ENCODE measurements at places on chromosomes 7 and 10. TPM values are rescaled to one million over a fixed set of nuclear protein-coding genes. Genes with fewer than 3 reads are reported as not detected.
A peak's percentile ranks its signal among the peaks of the same experiment; 100 is the strongest.

DNA sequence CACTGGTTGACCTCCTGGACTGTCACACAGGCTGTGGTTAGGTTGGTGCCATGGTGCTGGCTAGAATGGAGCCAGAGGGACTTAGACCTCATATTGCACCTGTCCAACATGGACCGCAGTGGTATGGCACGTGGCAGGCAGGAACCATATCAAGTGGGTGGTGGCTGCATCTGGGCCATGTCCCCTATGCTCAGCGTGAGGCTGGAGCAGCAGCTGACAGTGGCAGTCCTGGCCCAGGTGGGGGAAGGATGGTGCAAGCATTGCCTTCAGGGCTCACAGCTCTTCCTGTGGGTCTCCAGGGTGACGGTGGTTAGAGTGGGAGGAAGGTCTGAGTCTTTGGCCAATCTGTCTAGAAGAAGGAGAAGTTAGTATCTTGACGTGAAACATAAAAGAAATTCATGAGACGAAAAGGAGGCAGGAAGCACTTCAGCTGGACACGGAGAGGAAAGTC lies 54.5 kb upstream of the PFKFB3 start:
- H3K27ac ChIP-seq: peak overlapping the region; percentile 54
- no peak for DNase-seq
- H3K27me3 ChIP-seq: no peaks in the 10 kb centered on the region

DNA sequence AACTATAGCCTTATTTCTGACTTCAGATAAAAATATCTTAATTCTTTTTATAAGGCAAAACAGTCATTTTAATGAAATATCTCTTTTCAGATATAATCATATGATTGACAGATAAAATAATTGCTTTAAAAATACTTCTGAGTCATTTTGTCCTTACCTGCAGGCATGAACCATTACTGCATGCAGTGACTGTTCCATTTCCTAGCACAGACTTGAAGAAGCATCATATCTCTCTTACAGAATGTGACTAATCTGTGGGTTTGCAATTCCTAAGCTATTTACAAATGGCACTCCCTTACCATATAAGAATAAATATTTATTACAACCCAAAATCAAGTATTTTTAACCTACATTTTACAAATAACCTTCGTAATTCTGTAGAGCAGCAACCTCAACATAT lies 120.7 kb downstream of the SRPK2 start:
- no peak overlapping the region for H3K27ac ChIP-seq
- H3K36me3 ChIP-seq: no peaks in the 10 kb centered on the region
- H3K27me3 ChIP-seq: no peaks in the 10 kb centered on the region
- peak overlapping the region; percentile 83 for H3K4me3 ChIP-seq

The GPR158 gene
- total RNA-seq: not detected

GRCh38 chr10:92486637-92487036 lies 87.3 kb downstream of the IDE start:
- peaks cover 6% of the 10 kb centered on the region for H3K4me1 ChIP-seq
- H3K36me3 ChIP-seq: peaks cover 51% of the 10 kb centered on the region
- H3K27ac ChIP-seq: no peak overlapping the region
- H3K4me3 ChIP-seq: no peak overlapping the region
- no peak for DNase-seq

The ELAPOR2 gene
- total RNA-seq: 2.1 TPM

- H3K27ac ChIP-seq: no peak overlapping the region
- no peak for DNase-seq
- H3K4me1 ChIP-seq: no peaks in the 10 kb centered on the region
- no peaks in the 10 kb centered on the region for H3K27me3 ChIP-seq
- no peak overlapping the region for H3K4me3 ChIP-seq
- H3K36me3 ChIP-seq: no peaks in the 10 kb centered on the region
Observed at GRCh38 chr10:130218936-130219335, 82.7 kb downstream of the GLRX3 start.

- no peaks in the 10 kb centered on the region for H3K27me3 ChIP-seq
- DNase-seq: no peak
- peaks cover 13% of the 10 kb centered on the region for H3K4me1 ChIP-seq
- H3K4me3 ChIP-seq: no peak overlapping the region
- no peak overlapping the region for H3K27ac ChIP-seq
Observed at GRCh38 chr7:134919240-134919641, 67.1 kb upstream of the AGBL3 start.

- H3K27me3 ChIP-seq: no peaks in the 10 kb centered on the region
- H3K4me3 ChIP-seq: no peak overlapping the region
- H3K36me3 ChIP-seq: peaks cover 16% of the 10 kb centered on the region
- no peak for DNase-seq
Observed at GRCh38 chr7:77205706-77206105, 6.1 kb upstream of the FGL2 start.

The STEAP4 gene
- 0.58 TPM for total RNA-seq

DNA sequence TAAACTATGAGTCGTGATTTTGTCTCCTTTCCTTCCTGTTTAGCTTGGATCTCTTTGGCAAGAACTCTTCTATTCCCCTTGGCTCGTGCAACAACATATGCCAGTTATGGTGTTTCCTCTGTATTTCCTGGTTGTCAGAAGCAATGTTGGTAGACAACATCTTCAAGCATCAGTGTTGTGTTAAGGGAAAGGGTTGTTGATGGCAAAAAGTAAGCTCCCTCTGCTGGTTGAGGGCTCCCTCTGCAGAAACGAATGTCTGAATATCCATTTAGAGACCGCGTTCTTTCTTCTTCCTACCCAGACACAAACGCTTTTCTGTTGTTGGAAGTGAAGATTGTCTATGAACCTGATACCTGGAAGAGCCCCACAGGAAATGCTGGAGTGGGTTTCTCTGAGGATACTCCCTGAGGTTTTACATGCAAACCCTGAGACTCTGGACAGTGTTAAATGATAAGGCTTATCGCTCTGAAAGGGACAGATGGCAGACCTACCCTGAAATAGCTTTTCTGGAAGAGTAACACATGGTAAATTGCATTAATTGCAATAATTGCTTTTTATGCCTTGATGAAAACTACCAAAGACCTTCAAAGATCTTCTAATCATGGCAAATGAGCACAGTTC lies 23.5 kb upstream of the C1QL3 start:
- H3K27me3 ChIP-seq: no peaks in the 10 kb centered on the region
- H3K4me3 ChIP-seq: no peak overlapping the region
- DNase-seq: peak; percentile 66
- no peaks in the 10 kb centered on the region for H3K36me3 ChIP-seq
- no peaks in the 10 kb centered on the region for H3K4me1 ChIP-seq

DNA sequence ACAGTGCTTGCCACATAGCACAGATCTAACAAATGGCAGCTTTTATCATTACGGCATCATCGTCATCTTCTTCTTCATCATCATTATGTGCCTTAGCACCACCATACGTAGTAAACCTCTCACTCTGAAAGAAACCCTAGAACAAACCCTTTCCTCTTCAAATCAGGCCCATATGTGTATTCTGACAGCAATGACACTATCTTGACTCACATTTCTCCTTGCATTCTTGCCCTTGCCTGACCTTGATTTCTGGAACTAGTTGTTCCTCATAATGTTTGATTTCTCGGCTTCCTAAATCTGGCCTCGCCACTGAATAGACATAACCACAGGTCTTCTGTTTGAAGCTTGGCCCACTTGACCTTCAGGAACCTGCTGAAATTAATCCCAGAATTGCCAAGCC lies 115.3 kb downstream of the DGKI start:
- H3K36me3 ChIP-seq: no peaks in the 10 kb centered on the region
- H3K4me3 ChIP-seq: no peak overlapping the region
- DNase-seq: no peak
- H3K27me3 ChIP-seq: no peaks in the 10 kb centered on the region

GRCh38 chr10:74206746-74207145 lies 55.7 kb downstream of the ADK start:
- no peaks in the 10 kb centered on the region for H3K27me3 ChIP-seq
- DNase-seq: no peak
- H3K4me1 ChIP-seq: peaks cover 2% of the 10 kb centered on the region

The SYT15B gene
- 0.12 TPM for total RNA-seq

- H3K27me3 ChIP-seq: peaks cover 9% of the 10 kb centered on the region
- H3K36me3 ChIP-seq: no peaks in the 10 kb centered on the region
- H3K4me3 ChIP-seq: no peak overlapping the region
- DNase-seq: no peak
- H3K4me1 ChIP-seq: no peaks in the 10 kb centered on the region
Observed at GRCh38 chr7:141483044-141483443, 68.2 kb upstream of the AGK start.

The MET gene
- 2.2 TPM for total RNA-seq

GRCh38 chr7:22460363-22460988 lies 39.5 kb downstream of the STEAP1B start:
- H3K27me3 ChIP-seq: peaks cover 16% of the 10 kb centered on the region
- no peaks in the 10 kb centered on the region for H3K36me3 ChIP-seq
- DNase-seq: no peak

DNA sequence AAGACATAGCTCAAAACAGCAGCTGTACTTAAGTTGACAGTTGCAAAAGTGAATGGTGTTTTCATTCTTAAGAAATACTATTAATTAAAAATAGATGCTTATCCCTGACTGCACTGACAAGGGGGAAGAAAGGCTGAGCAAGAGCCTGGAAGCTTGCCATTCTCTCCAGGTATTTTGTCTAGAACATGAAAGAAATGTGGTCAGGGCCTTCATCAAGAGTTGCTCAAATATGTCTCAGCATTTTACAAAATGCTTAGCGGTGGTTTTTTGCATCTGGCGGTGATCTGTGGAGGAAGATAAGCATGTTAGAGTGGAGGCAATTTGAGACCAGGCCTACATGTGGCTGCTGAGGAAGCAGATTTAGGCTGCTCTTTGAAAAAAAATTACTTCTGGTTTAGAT lies 46.4 kb upstream of the CC2D2B start:
- H3K27ac ChIP-seq: peak overlapping the region; percentile 63
- no peak overlapping the region for H3K4me3 ChIP-seq
- H3K36me3 ChIP-seq: peaks cover 8% of the 10 kb centered on the region
- H3K4me1 ChIP-seq: peaks cover 26% of the 10 kb centered on the region
- peak; percentile 44 for DNase-seq

- H3K4me1 ChIP-seq: peaks cover 7% of the 10 kb centered on the region
- peak; percentile 75 for DNase-seq
- no peak overlapping the region for H3K27ac ChIP-seq
- peaks cover 31% of the 10 kb centered on the region for H3K27me3 ChIP-seq
- no peak overlapping the region for H3K4me3 ChIP-seq
- H3K36me3 ChIP-seq: no peaks in the 10 kb centered on the region
Observed at GRCh38 chr7:28296571-28297483, 115.5 kb upstream of the CREB5 start.

- no peak overlapping the region for H3K4me3 ChIP-seq
- H3K36me3 ChIP-seq: no peaks in the 10 kb centered on the region
- H3K27ac ChIP-seq: no peak overlapping the region
Observed at GRCh38 chr7:132687981-132688383, 111.7 kb upstream of the PLXNA4 start.

- H3K4me1 ChIP-seq: no peaks in the 10 kb centered on the region
- no peak overlapping the region for H3K27ac ChIP-seq
- H3K4me3 ChIP-seq: no peak overlapping the region
- no peak for DNase-seq
Observed at GRCh38 chr10:14235566-14236195, 95.0 kb downstream of the FRMD4A start.

DNA sequence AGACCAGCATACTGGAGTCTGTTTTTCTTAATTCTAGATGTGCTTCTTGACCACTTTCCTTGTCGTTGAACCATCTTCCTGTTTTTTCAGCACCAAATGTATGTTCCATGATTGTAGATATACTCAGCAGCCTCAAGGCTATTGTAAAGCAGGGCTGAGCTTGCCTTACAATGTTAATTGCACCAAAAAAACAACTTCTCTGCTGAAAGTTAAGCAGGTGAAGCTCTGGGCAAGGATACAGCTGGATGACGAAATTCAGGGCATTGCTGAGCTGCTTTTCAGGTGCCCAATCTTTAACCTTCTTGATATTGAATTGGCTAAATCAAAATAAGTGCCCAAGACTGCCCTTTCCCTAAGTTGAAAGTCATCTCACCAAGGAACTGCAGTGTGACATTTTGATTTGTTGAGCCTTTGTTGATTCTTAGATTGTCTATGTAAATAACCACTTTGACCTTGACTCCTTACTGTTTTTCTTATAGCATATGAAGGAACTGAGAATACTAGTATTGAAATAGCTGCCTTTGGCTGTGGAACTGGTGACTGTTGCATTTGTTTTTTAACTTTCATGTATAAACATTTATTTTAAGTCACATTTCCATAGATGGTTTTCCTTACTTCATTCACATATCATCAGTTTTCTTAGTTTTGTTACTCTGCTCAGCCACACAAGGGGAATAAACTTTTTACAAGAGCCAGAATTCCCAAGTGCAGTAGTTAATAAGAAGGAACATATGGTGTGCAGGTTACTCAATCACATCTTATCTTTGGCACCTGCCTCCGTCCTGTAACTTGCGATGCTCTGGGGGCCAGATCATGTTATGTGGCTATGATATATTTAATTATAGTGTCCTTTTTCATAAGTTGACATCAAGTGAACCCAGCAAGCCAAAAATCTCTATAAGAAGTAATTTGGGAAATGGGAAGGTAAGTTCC lies 3.1 kb downstream of the AHCYL2 start:
- no peak for DNase-seq
- H3K27ac ChIP-seq: no peak overlapping the region
- peaks cover 18% of the 10 kb centered on the region for H3K4me1 ChIP-seq
- H3K4me3 ChIP-seq: no peak overlapping the region
- no peaks in the 10 kb centered on the region for H3K36me3 ChIP-seq

The MYO1G gene
- total RNA-seq: 283 TPM

DNA sequence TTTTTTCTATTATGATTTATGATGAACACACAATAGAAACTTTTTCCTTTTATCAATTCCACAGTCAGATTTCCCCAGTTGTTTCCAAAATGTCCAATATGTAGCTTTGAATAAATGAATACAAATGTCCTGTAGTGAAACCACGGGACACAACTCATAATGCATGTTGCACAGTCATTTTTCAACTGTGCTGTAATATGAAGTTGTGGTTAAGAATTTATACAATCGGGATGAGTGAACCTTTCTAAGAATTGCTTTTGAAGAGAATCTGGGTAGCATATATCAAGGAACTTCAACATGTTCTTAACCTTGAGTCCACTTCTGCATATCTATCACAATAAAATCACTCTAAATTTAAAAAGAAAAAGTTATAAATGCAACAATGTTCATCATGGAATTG lies 14.6 kb upstream of the ST7 start:
- no peak overlapping the region for H3K27ac ChIP-seq
- no peak for DNase-seq
- H3K4me1 ChIP-seq: peaks cover 2% of the 10 kb centered on the region
- H3K36me3 ChIP-seq: no peaks in the 10 kb centered on the region
- no peak overlapping the region for H3K4me3 ChIP-seq
- peaks cover 23% of the 10 kb centered on the region for H3K27me3 ChIP-seq

GRCh38 chr10:123943307-123943706 lies 51.7 kb upstream of the CPXM2 start:
- H3K4me1 ChIP-seq: no peaks in the 10 kb centered on the region
- no peak for DNase-seq
- H3K36me3 ChIP-seq: no peaks in the 10 kb centered on the region
- H3K27ac ChIP-seq: no peak overlapping the region
- H3K27me3 ChIP-seq: no peaks in the 10 kb centered on the region

GRCh38 chr7:131170440-131171271 lies 157.0 kb upstream of the MKLN1 start:
- peaks cover 7% of the 10 kb centered on the region for H3K27me3 ChIP-seq
- H3K4me3 ChIP-seq: no peak overlapping the region
- no peaks in the 10 kb centered on the region for H3K4me1 ChIP-seq
- H3K36me3 ChIP-seq: no peaks in the 10 kb centered on the region

GRCh38 chr10:118926072-118926417 lies 103.5 kb upstream of the NANOS1 start:
- H3K4me1 ChIP-seq: peaks cover 2% of the 10 kb centered on the region
- no peaks in the 10 kb centered on the region for H3K36me3 ChIP-seq
- no peak for DNase-seq

Measured in activated CD4-positive, alpha-beta T cell treated with anti-CD3 and anti-CD28 coated beads, Interleukin-2, amount 10 ng/mL, durations not matched to agents 24 days and 14 days (primary cell).